ENCODE measurements at places on chromosomes 7 and 10. TPM values are rescaled to one million over a fixed set of nuclear protein-coding genes. Genes with fewer than 3 reads are reported as not detected.
A peak's percentile ranks its signal among the peaks of the same experiment; 100 is the strongest.

The AGAP6 gene
- 2.4 TPM for polyA plus RNA-seq

The CFAP70 gene
- 0.66 TPM for polyA plus RNA-seq

The HSPA12A gene
- 0.06 TPM for polyA plus RNA-seq

The CDC14C gene
- not detected for polyA plus RNA-seq

The PNLIPRP2 gene
- polyA plus RNA-seq: not detected

The TWNK gene
- polyA plus RNA-seq: 18.9 TPM

The NOLC1 gene
- 54.5 TPM for polyA plus RNA-seq

The PTPRZ1 gene
- not detected for polyA plus RNA-seq

The SLC25A40 gene
- polyA plus RNA-seq: 10.7 TPM

The MACC1 gene
- 0.08 TPM for polyA plus RNA-seq

The CCDC172 gene
- polyA plus RNA-seq: not detected

The OR2A5 gene
- polyA plus RNA-seq: not detected

The AKR1C2 gene
- not detected for polyA plus RNA-seq

DNA sequence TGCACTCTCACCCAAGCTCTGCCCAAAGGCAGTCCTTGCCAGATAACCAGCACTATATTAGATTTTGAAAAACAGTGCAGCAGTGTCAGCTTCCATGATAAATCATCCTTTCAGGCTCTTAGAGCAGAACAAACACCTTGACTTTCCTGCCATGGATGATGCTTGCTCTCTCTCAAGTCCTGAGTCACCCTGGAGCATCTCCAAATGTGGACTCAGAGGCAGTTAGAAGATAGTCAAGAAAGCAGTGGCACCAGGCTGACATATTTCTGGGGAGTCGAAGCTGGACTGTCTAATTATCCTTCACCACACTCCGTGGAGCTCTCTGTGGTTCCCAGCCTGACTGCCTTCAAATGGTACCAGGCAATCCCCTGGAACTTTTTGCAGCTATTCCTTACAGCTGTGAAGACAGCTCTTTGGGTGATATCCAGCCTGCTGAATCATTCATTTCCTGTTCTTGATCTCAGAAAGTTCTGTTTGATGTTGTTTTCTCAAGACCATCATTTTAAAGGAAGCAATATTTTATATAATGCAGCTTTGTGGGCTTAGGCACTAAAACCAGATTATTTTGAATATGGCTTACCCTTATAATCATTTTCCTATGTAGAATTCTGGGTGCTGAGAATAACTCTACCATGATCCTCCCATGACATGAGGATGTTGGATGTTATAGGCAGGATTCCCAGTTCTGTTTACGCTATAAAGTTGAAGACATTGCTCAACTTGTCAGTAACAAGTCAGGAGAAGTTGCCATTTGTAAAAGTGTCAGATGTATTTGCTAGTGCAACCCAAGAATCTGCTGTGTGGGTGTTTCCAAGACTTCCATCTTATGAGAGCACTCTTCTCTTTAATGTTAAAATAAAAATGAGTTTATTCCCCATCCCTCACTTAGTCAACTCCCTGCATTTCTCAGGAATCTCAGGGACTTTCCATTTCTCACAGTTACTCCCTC lies 233.8 kb downstream of the C7orf25 start:
- no peak for DNase-seq

GRCh38 chr10:73812657-73813056 lies 1.3 kb upstream of the NDST2 start:
- DNase-seq: no peak

- DNase-seq: no peak
Observed at GRCh38 chr10:61754587-61755550, 92.1 kb downstream of the CABCOCO1 start.

GRCh38 chr10:84478151-84478550 lies 149.8 kb downstream of the CCSER2 start:
- no peak for DNase-seq

DNA sequence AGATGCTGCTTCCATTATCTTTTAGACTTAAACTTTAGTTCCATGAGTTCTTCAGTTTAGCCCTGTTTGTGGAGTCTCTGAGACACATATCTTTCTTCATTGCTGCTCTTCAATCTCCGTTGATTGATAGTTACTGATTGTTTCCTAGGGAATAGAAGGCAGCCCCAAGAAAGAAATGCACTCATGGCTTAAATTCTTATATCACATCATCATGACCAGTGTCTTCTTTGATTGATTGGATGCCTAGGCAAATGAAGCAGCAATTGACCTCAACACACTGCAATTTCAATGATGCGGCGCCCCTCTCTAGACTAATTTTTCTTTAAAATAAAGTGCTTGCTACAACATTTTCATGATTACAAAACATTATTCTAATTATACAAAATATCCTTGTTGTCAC lies 576.5 kb upstream of the VSTM2A start:
- no peak for DNase-seq

GRCh38 chr7:12199363-12199762 lies 11.7 kb upstream of the TMEM106B start:
- DNase-seq: no peak

DNA sequence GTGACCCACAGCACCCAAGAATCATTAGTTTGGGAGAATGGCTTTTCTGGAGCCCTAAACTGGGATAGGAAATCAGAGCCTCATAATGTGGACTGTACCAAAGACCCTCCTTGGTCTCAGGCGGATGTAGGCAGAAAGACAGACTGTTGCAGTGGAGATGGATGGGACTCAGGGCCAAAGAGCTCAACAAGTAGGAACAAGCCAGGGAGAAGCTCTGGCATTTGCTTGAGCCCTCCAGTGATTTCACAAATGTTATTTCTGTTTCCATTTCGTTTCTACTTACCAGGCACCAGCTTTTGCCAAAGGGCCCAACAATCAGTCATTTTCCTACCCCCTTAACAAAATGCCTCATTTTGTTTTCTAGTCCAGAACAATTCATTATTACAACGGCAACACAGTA lies 762.7 kb downstream of the KCNMA1 start:
- no peak for DNase-seq

DNA sequence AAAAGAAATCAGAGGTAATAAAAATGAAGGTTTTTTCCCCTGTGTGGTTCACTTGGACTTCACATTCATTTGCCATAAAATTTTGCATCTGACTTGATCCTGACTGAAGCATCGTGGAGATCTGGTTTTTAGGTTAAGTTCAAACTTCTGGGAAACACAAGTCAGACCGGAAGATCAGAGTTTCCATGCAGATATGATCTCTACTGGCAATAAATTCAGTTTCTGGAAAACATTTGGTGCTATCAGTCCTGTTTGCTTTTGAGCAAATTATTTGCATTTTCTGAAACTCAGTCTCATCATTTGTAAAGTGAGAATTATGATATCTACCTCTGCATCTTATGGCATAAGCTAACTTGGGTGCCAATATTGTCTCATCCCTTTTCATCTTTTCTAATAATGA lies 81.3 kb upstream of the KCNMA1 start:
- DNase-seq: no peak

- DNase-seq: no peak
Observed at GRCh38 chr7:158028971-158029370, 558.7 kb downstream of the PTPRN2 start.

GRCh38 chr7:128112018-128112780 lies 81.0 kb upstream of the LRRC4 start:
- DNase-seq: no peak

GRCh38 chr7:706721-707120 lies 19.8 kb upstream of the DNAAF5 start:
- DNase-seq: no peak

DNA sequence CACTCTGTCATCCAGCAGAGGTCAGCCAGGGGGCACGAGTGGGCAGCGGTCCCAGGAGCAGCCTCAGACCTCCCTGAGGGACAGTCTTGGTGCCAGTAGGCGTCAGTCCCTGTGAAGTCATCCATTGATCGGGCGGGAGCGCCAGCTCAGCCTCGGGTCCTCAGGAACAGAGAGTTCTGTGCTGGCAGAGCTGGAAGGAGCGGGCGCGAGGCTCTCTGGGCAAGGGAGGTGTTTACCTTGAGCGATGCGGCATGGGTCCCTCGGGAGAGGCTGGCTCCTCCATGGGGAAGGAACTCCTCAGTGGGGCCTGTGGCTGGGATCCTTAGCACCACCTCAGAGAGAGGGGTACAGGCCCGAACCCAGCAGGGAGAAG lies 101.1 kb upstream of the PPIF start:
- no peak for DNase-seq

DNA sequence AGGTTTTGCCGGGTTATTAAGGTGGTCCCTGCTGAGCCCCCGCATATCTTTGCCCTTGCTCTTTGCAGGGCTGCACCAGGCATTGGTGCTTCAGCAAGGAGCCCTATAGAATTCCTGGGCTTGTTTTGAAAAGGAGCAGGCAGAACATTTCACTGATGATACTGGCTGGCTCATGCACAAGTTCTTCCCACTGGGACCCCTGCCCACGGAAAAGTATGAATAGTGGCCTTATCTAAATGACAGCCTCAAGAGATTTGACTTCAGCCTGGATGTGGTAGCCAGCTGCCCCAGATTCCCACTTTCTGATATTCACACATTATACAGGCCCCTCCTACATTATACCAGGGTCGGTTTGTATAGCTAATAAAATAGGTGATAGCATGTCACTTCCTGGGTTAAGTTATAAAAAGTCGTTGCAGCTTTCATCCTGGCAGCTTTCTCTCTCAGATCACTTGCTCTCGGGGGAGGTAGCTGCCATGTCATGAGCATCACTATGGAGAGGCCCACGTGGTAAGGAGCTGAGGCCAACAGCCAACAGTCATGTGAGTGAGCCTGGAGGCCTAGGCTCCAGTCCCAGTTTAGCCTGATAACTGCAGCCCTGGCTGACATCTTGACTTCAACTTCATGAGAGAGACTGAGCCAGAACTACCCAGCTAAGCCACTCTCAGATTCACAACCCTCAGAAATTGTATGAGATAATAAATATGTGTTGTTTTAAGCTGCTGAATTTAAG lies 16.8 kb upstream of the CRTAC1 start:
- no peak for DNase-seq

DNA sequence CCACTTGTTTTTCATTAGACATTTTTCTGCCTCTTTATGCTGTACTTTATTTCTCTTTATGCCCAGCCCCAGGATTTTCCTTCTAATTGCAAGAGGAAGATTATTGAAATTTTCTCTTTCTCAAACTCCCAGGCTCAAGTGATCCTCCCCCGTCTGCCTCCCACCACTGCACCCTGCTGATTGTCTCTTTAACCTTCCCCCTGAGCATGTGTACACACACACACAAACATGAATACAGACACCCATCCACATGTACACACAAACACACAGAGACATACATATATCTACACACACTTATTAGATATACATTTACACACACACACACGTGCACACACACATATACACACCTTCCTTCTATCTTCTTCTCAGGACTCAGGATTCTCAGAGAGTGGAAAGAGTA lies 37.3 kb upstream of the MAP3K8 start:
- no peak for DNase-seq

GRCh38 chr7:33243319-33243881 lies 114.0 kb downstream of the BBS9 start:
- DNase-seq: no peak

- DNase-seq: no peak
Observed at GRCh38 chr7:83339907-83340306, 177.2 kb upstream of the PCLO start.

DNA sequence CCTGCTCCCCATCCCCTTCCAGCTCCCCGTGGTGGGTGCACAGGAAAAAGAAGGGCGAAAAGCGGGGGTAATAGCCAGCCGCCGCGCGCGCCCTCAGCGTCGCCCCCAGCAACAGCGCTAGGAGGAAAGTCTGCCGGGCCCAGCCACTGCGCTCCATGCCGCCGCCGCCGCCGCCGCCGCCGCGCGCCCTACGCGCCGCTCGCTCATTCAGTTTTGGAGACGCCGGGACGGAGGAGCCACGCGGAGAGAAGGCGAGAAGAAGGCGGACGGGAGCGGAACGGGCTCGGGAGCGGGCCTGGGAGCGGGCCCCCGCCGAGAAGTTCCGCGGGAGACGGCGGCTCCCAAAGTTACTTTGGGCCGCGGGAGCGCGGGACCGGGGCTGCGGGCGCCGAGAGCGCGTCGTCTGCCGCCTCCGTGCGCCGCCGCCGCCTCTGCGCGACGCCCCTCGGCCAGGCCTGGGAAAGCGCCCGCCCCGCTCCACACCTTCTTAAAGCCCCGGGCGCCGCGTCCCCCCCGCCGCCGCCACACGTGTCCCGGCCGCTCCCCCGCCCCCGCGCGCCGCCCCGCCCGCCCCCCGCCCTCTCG lies at the start of gene RELN:
TSS of gene RELN (minus strand) at position 459 of the 585 bp plus-strand sequence. CDS start at position 157, 302 bp downstream.
- no peak for DNase-seq

DNA sequence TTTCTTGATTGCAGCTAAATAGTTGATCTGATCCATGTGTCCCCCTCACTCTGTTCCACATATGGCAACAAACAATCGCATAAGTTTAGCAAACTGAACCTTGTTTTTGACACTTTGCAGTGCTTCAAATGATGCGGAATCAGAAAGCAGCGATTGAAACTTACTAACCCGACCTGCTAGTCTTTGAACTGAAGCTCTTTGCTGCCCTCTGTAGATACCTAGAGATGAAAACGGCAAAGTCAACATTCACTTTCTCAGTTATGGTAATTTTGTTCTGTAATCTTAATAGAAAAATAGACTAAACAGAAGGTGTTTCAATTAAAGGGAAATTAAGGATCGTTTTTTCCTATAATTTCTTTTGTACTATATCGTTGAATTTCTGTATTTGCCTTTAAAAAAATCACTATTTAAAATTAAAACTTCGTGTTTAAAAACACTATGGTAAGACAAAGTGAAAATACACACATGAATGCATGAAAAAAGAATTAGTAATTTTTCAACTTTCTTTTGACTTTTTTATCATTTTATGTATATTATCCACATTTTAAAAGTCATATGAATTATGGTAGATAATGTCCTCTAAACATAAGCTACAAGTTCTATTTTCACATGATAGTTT lies 276.5 kb downstream of the MAGI2 start:
- DNase-seq: peak; percentile 0

- DNase-seq: no peak
Observed at GRCh38 chr10:98257198-98257597, 10.8 kb downstream of the LOXL4 start.

- peak; percentile 64 for DNase-seq
Observed at GRCh38 chr7:92717993-92718716, 118.2 kb downstream of the CDK6 start.

GRCh38 chr7:18283045-18283444 lies 212.5 kb upstream of the HDAC9 start:
- no peak for DNase-seq

GRCh38 chr7:26385240-26385639 lies 93.6 kb downstream of the SNX10 start:
- no peak for DNase-seq

All from naive thymus-derived CD4-positive, alpha-beta T cell (primary cell).